Fibroblast of villous mesenchyme (primary cell): ENCODE measurements at places on chromosomes 3 and 15.

- no peak for DNase-seq
These were observed 38.8 kb downstream of the CRTAP start for GRCh38 chr3:33152363-33153360.

- DNase-seq: no peak
These were observed 44.8 kb upstream of the ATP2C1 start for GRCh38 chr3:130849091-130849552.

GRCh38 chr3:44235604-44236484 lies 5.8 kb upstream of the TOPAZ1 start:
- DNase-seq: peak; percentile 91

DNA sequence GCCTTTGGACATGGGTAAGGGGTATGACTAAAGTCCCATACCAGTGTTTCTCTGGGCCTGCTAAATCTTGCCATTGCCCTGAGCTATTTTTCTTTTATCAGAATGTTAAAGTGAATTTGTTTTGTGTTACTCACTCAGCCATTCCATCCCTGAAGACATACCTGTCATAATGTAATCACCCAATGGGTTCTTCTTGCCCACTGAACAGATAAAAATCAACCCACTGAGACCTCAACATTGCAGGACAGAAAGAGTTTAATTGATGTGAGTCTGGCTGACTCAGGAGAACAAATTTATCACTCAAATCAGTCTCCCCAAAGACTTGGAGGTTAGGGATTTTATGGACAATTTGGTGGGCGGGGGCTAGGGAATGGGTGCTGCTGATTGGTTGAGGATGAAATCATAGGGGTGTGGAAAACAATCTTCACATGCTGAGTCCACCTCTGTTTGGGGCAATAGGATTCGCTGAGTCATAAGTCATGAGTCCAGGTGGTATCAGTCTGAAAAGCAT lies 47.4 kb downstream of the ILDR1 start:
- no peak for DNase-seq

- no peak for DNase-seq
These were observed 120.2 kb upstream of the MBNL1 start for GRCh38 chr3:152148579-152148978.

- no peak for DNase-seq
These were observed 226.4 kb downstream of the SCAPER start for GRCh38 chr15:76678766-76679165.

DNA sequence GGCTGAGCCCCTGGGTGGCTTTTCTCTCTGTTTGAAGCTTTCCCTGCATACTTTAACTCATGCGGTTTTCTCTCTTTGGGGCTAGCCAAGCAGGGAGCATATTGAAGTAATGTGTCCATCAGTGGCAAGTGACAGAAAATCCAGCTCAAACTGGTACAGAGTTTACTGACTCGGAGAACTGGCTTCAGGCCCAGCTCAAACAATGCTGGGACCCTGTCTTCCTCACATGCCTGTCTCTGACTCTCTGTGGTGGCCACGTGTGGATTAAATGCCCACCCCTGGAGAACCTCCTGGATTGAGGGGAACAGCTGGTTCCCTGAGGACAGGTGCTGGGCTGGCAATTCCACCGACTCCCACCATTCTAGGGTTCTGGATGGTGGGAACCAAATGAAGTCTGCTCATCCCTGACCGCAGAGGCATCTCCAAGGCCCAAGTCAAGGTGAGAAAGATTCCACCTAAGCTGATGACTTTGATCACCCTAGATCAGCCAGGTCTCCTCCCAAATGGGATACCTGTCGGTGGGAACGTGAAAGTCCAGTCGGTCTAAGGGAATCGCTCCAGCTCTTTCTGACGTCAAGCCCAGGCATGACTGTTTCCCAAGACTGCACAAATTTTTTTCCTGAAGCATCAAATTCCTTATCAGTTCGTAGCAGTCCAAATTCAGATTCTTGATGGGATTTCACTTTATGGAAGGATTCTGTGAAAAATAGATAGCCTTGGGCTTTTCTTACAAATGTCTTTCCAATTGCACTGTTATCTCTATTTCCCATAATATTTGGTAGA lies 16.3 kb upstream of the HDAC11 start:
- no peak for DNase-seq

GRCh38 chr3:170610321-170610884 lies 24.5 kb upstream of the SLC7A14 start:
- DNase-seq: no peak

DNA sequence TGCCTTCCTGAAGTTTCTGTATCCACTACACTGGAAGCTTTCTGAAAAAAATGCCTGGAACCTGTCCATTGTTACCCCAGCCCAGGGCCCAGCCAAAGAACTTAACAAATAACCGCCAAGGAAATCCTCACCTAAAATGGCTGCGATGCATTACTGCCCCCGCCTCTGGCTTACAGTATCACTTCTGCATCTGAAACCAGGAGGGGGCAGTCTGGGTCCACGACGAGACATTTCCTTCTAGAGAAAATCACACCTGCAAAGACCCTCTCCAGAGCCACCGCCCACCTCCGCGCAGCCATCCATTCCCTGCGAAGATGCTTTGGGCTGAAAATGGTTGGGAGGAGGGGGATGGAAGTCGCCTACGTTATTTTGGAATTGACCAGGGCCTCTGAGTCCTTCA lies 22.4 kb upstream of the CELF6 start:
- peak; percentile 14 for DNase-seq

- DNase-seq: no peak
These were observed 294.8 kb upstream of the EPHA3 start for GRCh38 chr3:88812576-88812975.

GRCh38 chr15:96322536-96323318 lies 7.8 kb upstream of the NR2F2 start:
- peak; percentile 22 for DNase-seq

- no peak for DNase-seq
These were observed 2.7 kb downstream of the RFTN1 start for GRCh38 chr3:16510620-16511319.

DNA sequence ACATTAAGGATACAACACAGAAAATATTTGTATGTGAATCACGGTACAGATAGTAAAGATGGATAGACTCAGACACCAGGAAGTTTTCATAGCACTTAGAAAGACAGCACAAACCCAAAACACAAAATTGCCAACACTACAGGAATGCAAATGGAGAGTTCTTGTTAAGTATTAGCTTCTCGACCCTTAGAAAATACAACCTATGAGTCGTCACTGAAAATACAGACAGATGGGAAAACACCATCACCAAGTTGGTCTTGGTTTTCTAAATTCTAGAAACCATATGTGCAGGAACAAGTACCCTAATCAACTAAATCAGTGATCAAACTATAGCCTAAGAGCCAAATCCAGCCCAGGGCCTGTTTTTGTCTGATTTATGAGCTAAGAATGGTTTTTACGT lies 50.7 kb downstream of the PEAK1 start:
- DNase-seq: peak; percentile 20

- no peak for DNase-seq
These were observed 52.2 kb downstream of the ZNF148 start for GRCh38 chr3:125322917-125323316.

DNA sequence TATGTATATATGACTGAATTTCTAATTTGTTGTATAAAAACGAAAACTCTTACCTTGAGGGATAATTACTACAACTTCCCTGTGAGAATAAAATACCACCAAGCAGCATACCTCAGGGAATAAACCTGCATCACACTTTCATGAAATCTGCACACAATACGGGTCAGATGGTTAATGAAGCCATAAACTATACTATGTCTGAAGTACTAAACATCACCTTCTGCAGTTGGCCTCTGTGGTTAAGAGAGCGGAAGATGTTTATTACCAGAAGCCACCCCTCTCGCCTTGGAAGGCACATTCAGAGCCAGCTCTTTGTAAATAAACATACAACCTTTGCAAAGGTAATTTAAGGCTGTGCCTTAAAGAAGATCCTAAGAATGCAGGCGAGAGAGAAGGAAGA lies 462.1 kb upstream of the NR2F2 start:
- DNase-seq: no peak

DNA sequence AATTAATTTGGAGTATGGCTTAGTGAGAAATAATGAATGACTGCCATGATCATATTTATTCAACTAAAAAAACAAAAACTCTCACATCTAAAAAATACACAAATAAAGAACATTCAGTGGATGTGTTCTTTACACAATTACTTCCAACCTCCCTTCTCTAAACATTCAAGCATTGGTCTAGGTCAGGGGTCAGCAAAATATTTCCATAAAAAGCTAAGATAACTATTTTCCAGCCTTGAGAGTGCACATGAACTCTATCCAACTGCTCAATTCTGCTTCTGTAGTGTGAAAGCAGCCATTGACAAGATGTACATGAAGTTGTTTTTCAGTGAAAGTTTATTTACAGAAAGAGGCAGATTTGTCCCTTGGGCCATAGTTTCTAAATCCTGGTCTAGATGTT lies 406.3 kb downstream of the MAGI1 start:
- peak; percentile 15 for DNase-seq

DNA sequence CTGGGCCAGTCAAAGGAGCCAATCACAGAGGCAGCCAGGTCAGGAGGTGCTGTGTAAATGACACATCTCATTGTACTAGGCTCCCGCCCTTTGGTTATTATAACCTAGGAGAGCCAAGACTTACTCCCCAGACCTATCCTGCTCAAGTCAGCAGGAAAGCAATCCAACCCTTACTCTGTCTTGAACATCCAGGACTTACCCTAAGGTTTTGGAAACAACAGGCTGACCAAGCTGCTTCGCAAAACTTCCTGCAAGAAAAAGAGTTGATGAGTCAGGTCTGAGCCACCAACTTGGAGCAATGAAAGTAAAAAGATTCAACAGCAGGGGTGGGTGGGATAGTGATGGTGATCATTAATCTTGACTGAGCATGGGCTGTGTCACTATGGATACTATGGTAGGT lies 144.4 kb downstream of the MYLK start:
- peak; percentile 51 for DNase-seq

DNA sequence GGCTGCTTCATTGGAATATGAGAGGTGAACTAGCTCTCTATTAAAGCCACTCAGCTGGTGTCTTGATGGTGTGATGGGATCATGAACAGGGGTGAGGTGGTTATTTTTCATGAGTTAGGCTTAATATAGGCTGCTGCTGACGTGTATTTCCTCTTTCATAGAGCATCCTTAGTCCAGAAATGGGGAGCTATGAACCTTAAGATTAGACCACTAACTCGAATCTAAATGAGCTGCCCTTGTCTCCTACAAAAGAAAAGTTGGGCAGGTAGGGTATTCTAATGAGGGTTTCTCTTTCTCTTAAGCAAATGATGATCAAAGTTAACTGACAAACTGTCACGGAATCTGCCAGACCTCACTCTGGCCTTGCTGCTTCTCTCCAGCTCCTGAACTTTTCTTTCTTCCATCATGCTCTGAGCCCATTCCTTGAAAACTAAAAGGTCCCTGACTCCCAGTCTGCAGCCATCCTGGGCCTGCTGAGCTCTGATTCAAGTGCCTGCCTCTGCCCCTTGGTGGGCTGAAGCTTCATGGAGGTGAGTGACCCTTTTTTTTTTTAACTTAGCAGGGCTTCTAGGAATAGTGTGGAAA lies at the start of gene TRIM69:
TRIM69 (plus strand) TSS at position 348 of the 585 bp plus-strand sequence; CDS start at position 525, 177 bp downstream.
- no peak for DNase-seq

DNA sequence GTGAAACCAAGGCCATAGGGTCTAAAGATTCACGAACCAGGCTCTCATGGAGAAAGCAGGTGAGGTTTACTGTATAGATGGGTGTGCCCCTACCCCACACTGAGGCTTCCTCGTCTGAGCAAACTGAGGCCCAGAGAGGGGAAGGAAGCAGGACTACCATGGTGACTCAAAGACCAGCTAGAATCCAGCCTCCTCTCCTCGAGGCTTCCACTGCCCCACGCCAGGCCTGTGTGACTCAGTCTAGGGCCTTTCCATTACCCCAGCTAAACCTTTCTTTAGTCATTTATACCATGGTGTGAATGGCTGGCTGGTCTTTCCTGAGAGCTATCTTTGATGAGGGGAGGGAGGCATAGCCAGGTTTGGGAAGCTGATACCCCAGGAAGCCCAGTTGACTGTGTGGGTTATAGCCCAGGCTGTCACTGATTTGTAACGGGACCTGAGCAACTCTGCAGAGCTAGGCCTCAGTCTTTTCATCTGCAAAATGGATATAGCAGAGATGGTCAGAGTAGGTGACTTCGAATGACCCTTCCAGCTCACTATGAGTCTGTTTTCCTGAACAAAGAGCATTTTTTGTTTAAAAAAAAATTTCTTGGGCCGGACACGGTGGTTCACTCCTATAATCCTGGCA lies 3.0 kb upstream of the RHO start:
- DNase-seq: peak; percentile 19

- DNase-seq: no peak
These were observed 45.4 kb upstream of the TERB2 start for GRCh38 chr15:44910981-44911625.

DNA sequence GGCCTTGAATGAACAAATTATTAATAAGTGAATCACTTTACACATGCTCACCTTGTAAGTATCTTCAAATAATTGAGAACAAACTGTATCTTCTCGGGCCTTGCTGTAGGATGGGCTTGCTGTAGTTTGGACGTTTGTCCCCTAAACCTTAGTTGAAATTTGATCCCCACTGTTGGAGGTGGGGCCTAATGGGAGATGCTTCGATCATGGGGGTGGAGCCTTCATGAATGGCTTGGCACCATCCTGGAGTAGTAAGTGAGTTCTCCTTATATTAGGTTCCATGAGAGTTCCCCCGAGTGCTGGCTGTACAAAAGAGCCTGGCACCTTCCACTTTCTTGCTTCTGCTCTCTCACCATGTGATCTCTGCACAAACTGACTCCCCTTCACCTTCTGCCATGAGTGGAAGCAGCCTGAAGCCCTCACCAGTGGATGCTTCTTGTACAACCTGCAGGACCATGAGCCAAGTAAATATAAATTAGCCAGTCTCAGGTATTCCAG lies 29.3 kb downstream of the PIGB start:
- no peak for DNase-seq

GRCh38 chr15:101498717-101499480 lies 9.4 kb upstream of the PCSK6 start:
- no peak for DNase-seq

- DNase-seq: peak; percentile 91
These were observed 1.3 kb downstream of the ARL6IP5 start for GRCh38 chr3:69085833-69086722.

DNA sequence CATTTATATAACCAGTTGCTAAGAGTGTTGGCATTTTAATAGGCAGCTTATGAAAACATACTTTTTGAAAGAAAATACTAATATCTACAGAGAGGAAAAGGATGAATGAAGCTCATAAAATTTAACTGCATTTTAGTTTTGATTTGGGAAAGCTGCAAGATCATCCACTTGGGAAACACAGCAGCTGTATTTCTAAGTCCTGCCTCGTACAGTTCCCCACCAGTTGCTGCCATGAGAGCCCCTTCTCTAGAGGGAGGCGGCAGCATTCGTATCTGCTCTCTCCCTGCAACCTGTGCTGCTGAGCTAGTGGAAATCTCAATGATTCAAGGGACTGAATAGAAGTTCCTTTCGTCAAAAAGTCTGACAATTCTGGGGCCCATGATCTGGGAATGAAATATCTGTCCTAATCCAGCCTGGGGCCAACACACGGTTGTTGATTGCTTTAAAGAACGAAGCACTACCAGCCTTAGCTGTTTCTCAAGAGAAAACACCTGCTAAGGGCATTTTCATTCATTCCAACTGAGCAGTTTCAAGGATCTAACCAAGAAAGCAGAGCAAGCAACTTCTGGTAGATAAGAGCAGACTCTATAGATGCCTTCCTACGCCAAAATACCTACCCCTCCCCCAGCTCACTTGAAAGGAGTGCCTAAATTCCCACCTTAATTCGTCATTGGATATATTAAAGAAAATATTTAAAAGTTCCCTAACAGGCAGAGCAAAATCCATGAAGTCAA lies 223.7 kb downstream of the MAGI1 start:
- DNase-seq: no peak
